Stimulated activated CD4-positive, alpha-beta T cell treated with anti-CD3 and anti-CD28 coated beads, Interleukin-1b, Interleukin-23, amount 100 ng/mL, for 4 hours (primary cell): ENCODE measurements at places on chromosomes 6 and 20.

DNA sequence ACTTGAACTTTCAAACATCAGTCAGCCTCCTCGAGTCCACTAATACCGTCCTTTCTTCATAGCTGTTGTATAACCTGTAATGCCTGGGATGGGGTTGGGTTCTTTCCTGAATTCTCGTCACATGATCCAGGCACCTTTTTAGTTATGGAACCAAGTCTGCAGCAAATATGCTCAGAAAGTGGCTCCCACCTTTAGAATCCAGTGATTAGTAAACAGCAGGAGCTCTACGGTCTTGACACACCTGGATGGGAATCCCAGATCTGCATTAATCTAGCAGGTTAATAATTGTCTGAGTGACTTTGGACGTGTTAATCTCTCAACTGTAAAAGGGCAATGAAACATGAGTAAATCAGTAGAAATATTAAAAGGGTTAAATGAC is 729 bp upstream of the ZHX3 start:
- no peak for DNase-seq

GRCh38 chr6:89297695-89298351 is 17.3 kb downstream of the GABRR2 start:
- DNase-seq, result no peak

GRCh38 chr6:27568226-27568897 is 95.5 kb upstream of the ZNF184 start:
- no peak for DNase-seq

DNA sequence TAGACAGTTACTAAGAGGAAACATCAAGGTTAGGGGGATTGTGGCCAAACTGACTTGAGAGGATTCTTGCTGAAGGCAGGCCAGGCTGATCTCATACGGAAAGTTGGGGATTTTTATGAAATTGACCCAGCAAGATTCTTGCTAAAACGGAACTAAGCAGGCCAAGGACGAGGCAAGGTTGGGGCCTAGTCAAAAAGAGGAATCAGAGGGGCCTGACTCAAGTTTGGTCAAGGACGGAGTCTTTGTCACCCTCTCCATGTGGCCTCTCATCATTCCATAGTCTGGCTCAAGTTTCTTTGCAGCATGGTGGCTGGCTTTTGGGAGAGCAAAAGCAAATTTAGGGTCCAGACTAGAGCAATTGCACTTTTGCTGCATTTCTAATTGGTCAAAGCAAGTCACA is 7.9 kb upstream of the HECA start:
- DNase-seq, result no peak
